ENCODE measurements at places on chromosomes 7 and 10.

- H3K27ac ChIP-seq = no peak overlapping the region
- no peak overlapping the region for H3K4me3 ChIP-seq
- no peaks in the 10 kb centered on the region for H3K27me3 ChIP-seq
Measured at GRCh38 chr10:12946372-12946771, 55.1 kb downstream of the CCDC3 start.

- no peaks in the 10 kb centered on the region for H3K36me3 ChIP-seq
- H3K4me3 ChIP-seq = no peak overlapping the region
- H3K27ac ChIP-seq = no peak overlapping the region
- H3K4me1 ChIP-seq = no peaks in the 10 kb centered on the region
- no peaks in the 10 kb centered on the region for H3K27me3 ChIP-seq
Measured at GRCh38 chr7:39428221-39428620, 138.0 kb upstream of the YAE1 start.

GRCh38 chr10:80685355-80685754, 147.7 kb downstream of the SH2D4B start:
- H3K27ac ChIP-seq = no peak overlapping the region
- no peak overlapping the region for H3K4me3 ChIP-seq
- no peaks in the 10 kb centered on the region for H3K27me3 ChIP-seq
- DNase-seq = no peak
- no peaks in the 10 kb centered on the region for H3K4me1 ChIP-seq

GRCh38 chr7:19113855-19114550, 3.4 kb downstream of the TWIST1 start:
- peaks cover 26% of the 10 kb centered on the region for H3K27me3 ChIP-seq
- no peaks in the 10 kb centered on the region for H3K36me3 ChIP-seq
- H3K4me3 ChIP-seq = no peak overlapping the region
- DNase-seq = no peak

DNA sequence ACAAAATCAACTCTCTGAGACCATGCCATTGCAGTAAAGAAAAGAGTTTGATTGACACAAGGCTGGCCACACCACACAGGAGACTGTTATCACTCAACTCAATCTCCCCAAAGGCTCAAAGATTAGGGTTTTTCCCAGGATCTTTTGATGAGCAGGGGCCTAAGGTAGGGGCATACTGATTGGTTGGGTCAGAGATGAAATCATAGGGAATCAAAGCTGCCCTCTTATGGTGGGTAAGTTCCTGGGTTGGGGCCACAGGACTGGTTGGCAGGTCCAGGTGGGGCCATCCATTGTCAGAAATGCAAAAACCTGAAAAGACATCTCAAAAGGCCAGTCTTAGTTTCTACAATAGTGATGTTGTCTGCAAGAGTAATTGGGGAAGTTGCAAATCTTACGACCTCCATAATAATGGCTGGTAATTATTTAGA, 91.6 kb downstream of the AKR1D1 start:
- H3K36me3 ChIP-seq = no peaks in the 10 kb centered on the region
- DNase-seq = no peak
- H3K4me1 ChIP-seq = no peaks in the 10 kb centered on the region
- H3K4me3 ChIP-seq = no peak overlapping the region
- no peak overlapping the region for H3K27ac ChIP-seq
- H3K27me3 ChIP-seq = no peaks in the 10 kb centered on the region

- H3K4me1 ChIP-seq = peaks cover 30% of the 10 kb centered on the region
- peak; percentile 42 for DNase-seq
- no peaks in the 10 kb centered on the region for H3K36me3 ChIP-seq
- H3K27me3 ChIP-seq = no peaks in the 10 kb centered on the region
Measured at GRCh38 chr7:519484-520390, at the start of gene PDGFA. PDGFA (minus strand) TSS chr7:519846; CDS start chr7:519001, 845 bp downstream.

- DNase-seq = no peak
- H3K4me1 ChIP-seq = no peaks in the 10 kb centered on the region
- no peak overlapping the region for H3K27ac ChIP-seq
- no peaks in the 10 kb centered on the region for H3K36me3 ChIP-seq
- peaks cover 4% of the 10 kb centered on the region for H3K27me3 ChIP-seq
- H3K4me3 ChIP-seq = no peak overlapping the region
Measured at GRCh38 chr7:95871075-95871848, 98.9 kb downstream of the DYNC1I1 start.

- no peaks in the 10 kb centered on the region for H3K36me3 ChIP-seq
- H3K27ac ChIP-seq = no peak overlapping the region
- DNase-seq = no peak
Measured at GRCh38 chr10:80137031-80137862, 4.7 kb downstream of the PLAC9 start.

- H3K4me1 ChIP-seq = no peaks in the 10 kb centered on the region
- DNase-seq = peak; percentile 4
- no peaks in the 10 kb centered on the region for H3K36me3 ChIP-seq
- H3K27ac ChIP-seq = no peak overlapping the region
Measured at GRCh38 chr10:46548498-46549090, 7.9 kb downstream of the GPRIN2 start.
